ENCODE measurements at places on chromosomes 6 and 20. TPM values are rescaled to one million over a fixed set of nuclear protein-coding genes. Genes with fewer than 3 reads are reported as not detected.

MYLK2 gene
- 0.10 TPM for total RNA-seq

GRM1 gene
- total RNA-seq: 1.3 TPM

BPI gene
- total RNA-seq: not detected

SLC44A4 gene
- not detected for total RNA-seq

HEY2 gene
- 66.8 TPM for total RNA-seq

TRIM38 gene
- 2.7 TPM for total RNA-seq

MAFB gene
- total RNA-seq: 12.9 TPM

PNPLA1 gene
- total RNA-seq: not detected

IMPG1 gene
- not detected for total RNA-seq

KCNK16 gene
- total RNA-seq: not detected

RAB44 gene
- total RNA-seq: 0.07 TPM

RSPH4A gene
- total RNA-seq: 0.17 TPM

TFEB gene
- total RNA-seq: 50.9 TPM

HLA-DOA gene
- total RNA-seq: 1.8 TPM

GPR6 gene
- total RNA-seq: not detected

Measured in left ventricle myocardium superior (tissue), 1 donor.